Heart left ventricle (tissue), 16 donors: ENCODE measurements at places on chromosomes 3 and 15. TPM values are rescaled to one million over a fixed set of nuclear protein-coding genes. Genes with fewer than 3 reads are reported as not detected.

The SENP5 gene
- polyA plus RNA-seq, result 7.0 TPM

GRCh38 chr3:108486338-108486737 lies 24.1 kb downstream of the MYH15 start:
- no peak for DNase-seq

DNA sequence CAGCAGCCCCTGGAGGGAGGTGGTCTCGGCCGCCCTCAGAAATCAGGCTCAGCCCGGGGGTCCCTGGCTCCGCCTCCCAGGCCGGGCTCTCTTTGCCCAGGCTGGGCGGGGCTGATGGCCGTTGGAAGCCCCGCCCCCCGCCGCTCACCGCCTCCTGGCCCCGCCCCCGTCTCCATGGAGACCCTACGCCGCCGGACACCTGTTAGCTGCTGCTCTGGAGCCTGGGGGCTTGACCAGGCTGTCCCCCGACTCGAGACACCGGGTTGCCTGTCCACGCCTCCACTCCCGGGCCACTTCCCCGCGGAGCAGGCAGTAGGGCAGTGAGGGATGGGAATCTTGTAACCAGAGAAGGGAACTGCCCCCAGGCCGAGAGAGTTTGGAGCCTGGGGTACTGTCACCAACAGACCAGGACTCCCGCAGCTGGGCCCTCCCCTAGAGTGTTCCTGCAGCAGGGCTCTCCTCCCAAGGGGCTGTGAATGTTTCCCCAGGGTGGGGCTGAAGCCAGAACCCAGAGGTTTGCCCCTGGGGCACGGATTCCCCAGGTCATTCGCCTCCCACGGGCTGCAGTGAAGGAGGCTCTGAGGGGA lies 27.8 kb upstream of the RPL32 start:
- DNase-seq, result peak; percentile 72

DNA sequence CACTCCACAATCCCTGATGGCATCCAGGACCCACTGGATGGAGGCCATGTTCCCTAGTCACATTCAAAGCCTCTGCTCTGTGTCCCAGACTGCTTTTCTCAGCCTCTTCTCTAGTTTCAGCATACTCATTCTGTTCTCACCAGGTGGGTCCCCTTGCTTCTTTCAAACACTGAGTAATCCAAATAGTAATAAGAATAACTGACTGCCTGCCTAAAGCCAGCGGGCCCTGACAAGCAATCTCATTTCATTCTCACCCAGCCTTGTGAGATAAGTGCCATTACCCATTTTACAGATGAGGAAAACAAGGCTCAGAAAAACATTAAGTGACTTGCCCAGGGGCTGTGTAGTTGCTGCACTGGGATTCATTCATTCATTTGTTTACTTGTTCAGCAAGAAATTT lies 25.4 kb downstream of the MAPKAPK3 start:
- DNase-seq, result no peak

DNA sequence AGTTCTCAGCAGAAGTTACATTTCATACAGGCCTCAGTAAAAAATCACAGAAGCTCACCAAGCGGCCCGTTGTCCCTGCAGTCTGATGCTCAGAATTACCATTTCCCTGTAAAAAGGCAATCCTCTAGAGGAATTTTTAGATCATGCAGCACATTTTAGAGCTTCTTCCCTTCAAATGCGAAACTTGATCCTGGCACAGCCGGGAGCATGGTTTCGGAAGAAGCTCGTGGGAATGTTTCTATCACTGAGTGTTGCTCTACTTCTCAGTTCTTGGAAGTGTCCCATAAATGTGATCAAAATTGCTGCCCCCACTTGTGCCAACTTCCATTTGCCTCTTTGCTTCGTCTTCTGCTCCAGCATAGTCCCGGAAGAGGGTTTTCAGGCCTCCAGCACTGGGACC lies 3.8 kb upstream of the H1-8 start:
- DNase-seq, result no peak

GRCh38 chr15:90177012-90177411 lies 24.1 kb upstream of the SEMA4B start:
- no peak for DNase-seq

DNA sequence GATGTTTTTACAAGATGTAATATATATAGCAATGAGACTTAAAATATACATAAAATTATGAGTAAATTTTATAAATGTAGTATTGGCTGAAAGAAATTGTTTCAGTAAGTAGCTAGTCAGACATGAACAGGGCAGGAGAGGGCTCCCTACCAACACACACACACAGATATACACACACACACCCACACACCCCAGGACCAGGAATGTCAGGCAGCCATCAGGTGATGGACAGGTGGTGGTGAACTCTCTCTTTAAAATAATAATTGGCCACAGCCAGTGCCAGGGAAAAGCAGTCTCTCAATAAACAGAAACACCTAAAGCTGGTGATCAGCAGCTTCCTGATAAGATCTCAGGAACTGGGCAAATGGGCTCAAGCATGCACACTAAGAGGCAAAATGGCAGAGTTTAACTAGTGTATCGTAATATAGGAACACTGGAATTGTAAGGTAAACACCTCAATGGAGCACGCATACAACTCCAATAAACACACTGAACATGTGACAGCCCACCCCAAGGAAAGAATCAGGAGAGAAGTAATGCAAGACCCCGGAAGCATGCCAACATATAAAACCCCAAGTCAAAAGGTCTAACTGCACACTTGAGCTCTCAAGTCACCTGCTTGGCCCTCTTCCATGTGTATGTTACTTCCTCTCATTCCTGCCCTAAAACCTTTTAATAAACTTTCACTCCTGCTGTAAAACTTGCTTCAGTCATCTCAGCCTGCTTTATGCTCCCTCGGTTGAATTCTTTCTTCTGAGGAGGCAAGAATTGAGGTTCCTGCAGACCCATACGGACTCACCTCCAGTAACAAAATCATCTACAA lies 1034.1 kb upstream of the SEMA6D start:
- DNase-seq, result no peak

GRCh38 chr3:197350446-197350845 lies 52.0 kb upstream of the DLG1 start:
- DNase-seq, result no peak
